ENCODE measurements at places on chromosomes 6 and 20.

DNA sequence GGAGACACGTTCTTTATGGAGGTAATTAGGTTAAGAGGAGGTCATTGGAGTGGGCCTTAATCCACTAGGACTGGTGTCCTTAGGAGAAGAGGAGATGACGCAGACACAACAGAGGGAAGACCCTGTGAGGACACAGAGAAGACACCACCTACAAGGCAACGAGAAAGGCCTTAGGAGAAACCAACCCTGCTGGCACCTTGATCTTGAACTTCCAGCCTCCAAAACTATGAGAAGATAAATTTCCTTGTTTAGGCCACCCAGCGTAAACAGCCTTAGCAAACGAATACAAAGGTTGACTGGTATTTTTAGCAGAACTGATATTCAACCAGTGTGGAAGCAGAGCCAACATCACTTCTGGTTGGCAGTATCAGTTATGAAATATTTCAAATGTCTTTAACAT is 75.2 kb downstream of the GFOD1 start:
- DNase-seq: no peak

- no peak for DNase-seq
Measured at GRCh38 chr20:20430066-20430465, 62.2 kb downstream of the INSM1 start.

DNA sequence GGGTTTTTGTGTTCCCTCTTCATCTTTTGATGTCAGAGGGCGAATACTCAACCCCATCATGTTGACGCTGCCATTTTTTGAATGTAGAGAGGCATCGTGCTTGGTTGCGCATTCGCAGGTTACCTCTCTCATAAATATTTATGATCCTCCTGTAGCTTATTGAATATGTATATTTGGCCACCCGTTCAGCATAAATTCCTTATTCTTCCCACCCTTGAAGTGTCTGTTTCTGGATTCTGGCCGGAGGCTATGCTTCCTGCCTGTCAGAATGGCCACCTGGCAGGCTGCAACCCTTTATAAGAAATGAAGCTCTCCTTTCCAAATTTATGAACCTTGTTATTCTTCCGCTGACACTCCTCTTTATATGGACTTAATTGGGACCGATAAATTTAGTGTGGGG is 40.9 kb downstream of the FAM50B start:
- DNase-seq: no peak

DNA sequence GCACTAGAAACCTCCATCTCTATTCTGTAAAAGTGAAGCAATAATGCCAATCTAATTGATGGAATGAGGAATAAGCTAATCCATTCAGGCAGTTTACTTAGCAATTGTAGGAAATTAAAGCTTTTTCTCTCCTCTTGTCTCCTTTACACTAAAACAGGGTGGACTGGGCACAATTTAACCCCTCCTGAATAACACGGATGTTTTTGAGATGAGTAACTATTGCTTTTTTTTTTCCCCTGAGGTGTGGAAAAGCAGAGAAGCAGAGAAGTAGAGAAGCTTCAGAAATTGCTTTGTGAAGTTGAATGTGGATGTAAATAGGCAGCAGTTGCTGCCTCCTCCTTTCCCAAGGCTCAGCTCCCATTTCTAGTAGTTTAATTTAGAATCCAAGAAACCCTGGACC is 40.0 kb upstream of the GCNT2 start:
- no peak for DNase-seq

DNA sequence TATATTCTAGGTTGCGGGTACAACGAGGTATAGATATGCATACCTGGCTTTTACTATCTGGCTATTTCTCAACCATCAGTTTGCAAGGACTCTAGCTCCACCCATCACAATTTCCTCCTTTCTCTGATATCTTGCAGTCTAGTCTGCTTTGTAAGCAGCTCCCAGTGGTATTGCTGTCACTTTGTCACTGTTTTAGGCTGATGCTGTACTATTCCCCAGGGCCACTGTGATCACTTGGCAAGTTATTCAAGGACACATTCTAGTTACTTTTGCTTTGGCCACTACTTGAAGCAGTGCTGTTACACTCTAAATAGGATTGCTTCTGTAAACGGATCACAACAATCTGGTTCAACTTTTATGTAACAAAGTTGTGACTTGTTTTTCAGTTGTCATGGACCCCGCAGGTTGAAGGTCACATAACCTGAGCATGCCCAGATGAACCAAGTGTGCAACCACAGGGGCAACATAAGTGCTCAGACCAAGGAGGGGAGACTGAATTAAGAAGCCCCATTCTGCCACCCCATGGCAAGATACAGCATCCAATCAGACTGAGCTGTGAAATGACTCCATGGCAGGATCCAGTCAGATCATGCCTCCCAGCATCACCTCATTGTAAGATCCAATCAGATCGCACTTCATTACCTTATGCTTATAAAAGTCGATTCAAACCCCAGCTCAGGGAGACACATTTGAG is 588.4 kb upstream of the CITED2 start:
- DNase-seq: peak; percentile 21

DNA sequence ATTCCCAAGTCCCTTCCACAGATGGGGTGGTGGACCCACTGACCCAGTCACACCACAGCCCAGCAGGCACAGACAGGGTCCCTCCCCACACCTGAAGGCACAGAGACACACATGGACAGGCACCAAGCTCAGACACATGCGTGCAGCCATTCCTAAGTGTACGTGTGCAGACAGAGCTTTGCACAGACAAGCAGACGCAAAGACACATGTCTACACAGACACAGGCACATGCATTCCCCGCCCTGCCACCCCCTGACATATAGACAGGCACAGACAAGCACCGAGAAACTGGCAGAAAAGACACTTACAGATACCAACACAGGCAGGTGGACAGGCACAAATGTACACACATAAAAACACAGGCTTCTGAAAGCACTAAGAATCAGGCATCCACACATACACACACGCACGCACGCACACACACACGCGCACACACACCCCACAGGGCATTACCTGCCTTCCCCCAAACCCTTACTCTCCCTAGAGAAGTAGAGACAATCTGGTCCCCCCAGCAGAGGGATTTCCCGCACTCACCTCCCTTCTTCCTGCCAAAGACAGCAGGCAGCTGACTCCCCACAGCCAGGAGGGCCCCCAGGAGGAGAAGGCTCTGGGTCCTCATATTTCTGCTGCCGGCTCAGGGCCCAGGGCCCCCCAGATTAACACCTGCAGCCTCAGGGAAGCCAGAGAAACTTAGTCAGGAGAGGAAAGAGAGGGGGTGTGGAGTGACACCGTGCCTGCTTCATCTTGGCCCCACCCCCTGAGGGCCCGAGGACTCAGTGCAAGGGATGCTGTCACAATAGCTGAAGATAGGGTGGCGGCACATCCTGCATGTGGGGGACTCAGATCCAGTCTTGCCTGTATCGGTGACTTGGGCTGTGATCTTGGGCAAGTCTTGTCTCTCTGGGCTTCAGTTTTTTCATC is at the start of gene WFDC5:
Gene WFDC5 (minus strand): TSS at position 710 of the 921 bp plus-strand sequence. CDS start 91 bp downstream, at position 619.
- no peak for DNase-seq

DNA sequence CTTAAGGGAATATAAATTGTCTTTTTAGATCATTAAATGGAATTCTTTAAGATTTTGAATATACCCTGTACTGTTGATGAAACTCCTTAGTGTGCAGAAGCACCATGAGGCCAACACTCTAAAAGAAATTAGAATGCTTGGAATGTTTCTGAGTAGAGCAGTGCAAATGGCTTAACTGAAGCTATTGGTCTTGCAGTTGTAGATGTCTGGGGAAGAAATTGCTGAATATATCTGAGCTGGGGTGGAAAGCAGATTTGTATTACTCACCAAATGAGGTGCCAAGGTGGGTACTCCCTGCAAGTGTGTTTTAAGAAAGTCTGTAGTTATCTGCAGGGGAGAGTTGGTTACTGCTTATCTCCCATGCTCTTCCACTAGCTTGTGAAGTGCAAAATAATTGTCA is 119.0 kb downstream of the ADGRG6 start:
- DNase-seq: no peak

DNA sequence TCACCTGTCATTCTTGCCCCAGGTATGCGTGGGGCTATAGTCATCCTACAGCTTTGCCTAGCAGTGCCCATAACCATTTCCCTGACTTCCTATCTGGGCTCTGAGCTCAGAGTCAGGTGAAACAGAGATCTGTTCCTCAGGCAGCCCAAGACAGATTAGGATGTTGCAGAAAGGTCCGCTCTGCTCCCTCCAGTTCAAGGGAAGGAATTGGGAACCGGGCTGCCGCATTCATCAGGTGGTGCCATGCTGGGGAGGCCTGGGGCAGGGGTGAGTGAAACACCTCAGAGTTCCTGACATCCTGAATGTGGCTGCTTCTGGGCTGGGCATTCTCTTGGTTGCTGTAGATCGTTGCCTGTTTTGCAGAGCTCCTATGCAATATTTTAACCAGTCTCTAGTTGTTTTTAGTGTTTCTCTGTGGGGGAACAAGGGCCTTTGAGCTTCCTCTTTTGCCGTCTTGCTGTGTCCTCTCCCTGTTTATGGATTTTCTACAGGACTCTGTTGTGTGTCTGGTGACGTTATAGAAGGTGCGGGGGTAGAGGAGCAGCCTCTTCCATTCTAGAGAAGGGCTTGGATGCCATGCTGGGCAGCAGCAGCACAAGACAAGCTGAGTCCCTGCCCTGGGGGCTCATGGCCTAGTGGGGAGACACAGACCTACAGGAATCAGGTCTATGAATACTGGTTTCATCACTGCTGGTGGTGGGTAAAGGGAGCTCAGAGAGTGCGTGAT is 9.2 kb downstream of the ENTPD6 start:
- DNase-seq: no peak

DNA sequence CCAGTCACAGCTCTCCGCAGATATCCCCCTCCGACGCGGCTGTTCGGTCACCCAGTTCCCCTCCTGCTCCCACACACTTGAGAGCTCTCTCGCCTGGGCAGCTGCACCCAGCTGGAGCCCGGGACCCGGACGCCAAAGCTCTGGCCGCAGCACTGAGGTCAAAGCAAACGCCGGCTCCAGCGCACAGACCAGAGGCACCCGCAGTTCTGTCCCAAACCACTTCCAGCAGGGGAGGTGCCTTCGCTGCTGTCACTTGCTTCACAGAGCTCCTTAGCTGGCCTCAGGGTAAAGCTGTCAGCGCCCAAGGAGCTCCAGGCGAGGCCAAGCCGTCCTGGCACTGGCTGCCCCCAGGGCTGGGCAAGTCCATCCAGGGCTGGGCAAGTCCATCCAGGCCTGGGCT is 27.9 kb downstream of the SLC2A4RG start:
- no peak for DNase-seq

GRCh38 chr6:160781298-160781697 is 79.3 kb downstream of the PLG start:
- no peak for DNase-seq

Data from BE2C (cell line).